Stimulated activated CD4-positive, alpha-beta T cell treated with anti-CD3 and anti-CD28 coated beads, Interleukin-4, amount 100 ng/mL, for 4 hours (primary cell): ENCODE measurements at places on chromosomes 3 and 15.
A peak's percentile ranks its signal among the peaks of the same experiment; 100 is the strongest.

DNA sequence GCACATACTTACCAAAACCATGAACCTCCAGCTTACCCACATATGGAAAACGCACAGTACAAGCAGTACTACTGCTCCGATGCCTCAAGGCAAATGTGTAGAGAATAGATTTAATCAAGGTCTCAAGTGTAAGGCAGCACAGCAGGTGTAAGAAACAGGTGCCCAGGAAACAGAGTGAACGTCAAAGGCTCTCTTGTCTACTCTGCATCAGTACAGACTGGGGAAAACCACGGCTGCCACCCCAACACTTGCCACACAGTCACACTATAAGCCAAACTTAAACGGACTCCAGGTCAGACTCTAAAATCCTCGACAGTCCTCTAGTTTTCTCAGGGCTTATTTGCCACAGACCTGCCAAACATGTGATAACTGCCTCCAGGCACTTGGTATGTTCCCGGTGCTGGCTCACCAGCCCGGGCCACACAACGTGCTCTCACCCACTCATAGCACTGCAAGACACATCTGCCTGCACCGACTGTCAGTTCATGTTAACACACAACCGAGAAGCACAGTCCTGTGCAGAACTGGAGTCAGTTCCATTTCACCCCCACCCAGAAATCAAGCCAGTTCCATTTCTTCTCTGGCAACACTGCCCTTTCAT is 30.6 kb downstream of the ABCC5 start:
- no peak for DNase-seq

GRCh38 chr15:101039461-101039860 is 120.3 kb downstream of the LRRK1 start:
- no peak for DNase-seq

DNA sequence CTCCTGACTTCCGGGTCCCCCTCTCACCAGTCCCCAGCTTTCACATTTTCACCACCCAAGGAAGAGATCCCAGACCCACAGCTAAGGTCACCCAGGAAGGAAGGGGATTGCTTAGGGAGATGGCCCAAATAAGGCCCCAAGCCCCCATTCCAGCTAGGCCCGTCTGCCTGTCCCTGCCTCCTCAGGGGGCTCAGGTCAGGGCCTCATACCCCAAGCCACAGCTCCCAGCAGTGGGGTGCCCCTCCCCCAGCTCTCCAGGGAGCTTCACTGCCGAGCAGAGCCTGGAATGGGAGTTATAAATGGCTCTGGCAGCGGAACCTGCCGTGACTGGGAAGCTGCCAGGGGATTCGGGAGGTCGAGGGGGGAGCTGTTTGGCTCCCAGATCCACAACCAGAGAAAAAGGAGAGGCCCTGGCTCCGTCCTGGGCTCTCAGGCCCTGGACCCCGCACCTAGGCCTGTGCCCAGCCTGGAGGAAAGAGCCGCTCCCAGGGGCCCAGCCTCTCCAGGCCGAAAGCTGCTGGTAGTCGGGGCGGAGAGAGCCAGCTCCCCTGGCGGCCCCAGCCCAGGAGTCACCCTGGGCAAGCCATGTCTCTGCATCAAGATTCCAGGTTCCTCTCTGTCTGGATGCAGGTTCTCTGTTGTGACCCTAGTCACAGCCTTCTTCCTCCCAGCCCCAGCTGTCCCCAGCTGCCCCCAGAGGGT is 550 bp downstream of the CCDC9B start:
- DNase-seq, result no peak

- peak; percentile 30 for DNase-seq
These were observed 1.4 kb upstream of the IL17RC start for GRCh38 chr3:9915254-9916141.

DNA sequence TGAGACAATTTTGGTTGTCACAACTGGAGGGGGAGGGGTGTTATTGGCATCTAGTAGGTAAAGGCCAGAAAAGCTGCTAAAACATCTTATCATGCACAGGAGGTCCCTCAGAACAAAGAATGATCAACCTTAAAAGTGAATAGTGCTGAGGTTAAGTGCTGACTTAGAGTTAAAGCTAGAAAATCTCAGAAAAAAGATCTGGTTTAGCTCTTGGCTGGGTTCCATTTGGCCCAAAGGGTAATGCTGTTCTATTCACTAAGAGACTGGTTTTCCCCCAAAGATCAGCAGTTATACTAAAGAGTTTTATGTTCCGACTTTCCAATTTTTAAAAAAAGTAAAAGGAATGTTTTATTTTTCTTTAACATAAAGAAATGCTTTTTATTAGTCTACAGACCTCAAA is 15.6 kb downstream of the DCBLD2 start:
- no peak for DNase-seq

DNA sequence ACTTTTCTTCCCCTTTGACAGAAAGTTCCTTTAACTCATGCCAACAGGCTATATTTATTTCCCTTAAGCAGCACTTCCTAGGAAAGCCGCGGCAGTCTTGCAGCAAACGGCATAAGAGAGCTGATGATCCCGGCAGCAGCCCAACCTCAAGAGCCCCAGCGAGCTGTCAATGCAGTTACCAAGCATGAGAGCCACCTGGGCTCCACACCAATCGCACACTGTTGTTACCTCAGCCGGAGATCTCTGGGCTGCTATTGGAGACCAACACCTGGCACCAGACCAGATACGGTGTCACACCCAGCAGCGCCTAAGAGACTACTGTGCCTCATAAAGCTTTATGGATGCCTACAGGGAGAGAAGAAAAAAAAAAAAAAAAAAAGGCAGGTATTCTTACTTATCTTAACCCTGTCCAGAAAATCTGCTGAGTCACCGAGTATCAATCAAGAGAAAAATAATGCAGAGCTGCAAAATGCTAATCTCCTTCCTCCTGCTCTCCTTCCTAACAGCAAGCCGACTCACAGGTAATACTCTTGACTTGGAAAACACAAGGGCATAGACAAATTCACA is 11.7 kb downstream of the ABCC5 start:
- DNase-seq, result no peak

- DNase-seq, result no peak
These were observed 84.4 kb downstream of the SLMAP start for GRCh38 chr3:57840473-57840872.

DNA sequence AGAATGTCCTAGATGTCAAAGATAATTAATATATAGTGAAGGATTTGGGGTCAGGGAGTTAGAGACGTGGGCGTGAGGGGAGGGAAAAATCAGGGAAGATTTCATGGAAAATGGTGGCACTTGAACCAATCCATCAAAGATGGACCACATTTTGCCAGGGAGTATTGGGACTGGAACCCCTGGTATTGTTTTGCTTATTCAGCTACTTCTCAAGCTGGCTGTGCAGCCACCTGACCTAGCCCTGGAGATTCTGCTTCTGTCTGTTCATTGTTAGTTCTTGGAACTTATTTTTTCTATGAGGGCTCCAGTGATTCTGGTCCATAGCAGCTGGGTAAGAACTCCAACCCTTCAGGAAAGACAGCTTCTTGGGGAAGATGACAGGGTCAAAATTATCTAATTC is 3.3 kb upstream of the THRB start:
- DNase-seq, result no peak

GRCh38 chr15:36936613-36937012 is 163.7 kb downstream of the MEIS2 start:
- no peak for DNase-seq

DNA sequence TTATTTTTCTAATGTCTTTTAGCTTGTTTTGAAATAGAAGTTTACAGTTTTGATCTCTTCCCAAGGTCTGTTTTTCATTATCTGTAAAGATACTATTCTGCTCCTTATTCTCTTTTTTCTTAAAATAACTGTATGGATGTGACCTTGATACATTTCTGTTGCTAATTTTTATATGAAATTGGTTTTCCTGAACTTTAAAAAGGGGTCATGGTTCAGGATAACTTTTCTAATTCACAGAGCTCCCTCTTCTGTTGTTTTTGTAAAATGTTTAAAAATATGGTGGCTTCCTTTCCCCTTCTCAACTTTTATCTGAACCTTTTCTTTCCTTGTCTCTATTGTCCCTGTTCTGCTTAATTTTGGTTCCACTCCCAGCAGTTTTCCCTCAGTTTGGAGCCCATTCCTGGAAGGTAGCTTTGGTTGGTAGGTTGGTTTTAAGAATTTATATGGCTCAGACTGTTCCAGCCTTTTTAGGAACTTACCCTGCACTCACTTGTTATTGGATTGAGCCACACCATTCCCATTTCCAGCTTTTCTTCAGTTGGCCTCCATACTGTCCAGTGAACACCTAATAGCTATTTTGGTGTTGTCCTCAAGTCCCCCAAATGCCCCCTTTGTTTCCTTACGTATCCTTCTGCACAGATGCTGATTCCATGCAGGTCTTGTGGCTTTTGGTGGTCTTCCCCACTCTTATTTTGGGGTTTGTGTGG is 70.3 kb downstream of the SLMAP start:
- no peak for DNase-seq

DNA sequence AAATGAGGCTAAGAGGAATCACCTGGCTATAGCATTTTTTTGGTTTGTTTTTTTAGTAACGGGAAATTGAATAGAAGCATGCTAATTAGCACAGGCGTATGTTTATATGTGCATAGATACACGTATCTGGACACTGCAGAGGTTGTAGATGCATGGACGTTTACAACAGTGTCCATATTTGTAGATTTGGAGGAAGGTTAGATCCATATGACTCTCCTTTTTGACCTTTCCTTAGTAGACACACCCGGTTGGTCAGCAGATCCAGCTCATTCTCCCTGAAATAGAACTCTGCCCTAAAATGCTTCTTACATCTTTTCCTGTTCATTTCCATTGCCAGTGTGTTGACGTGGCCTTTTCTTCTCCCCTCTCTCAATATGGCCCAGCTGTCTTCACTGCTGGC is 60.1 kb downstream of the SLCO3A1 start:
- no peak for DNase-seq

DNA sequence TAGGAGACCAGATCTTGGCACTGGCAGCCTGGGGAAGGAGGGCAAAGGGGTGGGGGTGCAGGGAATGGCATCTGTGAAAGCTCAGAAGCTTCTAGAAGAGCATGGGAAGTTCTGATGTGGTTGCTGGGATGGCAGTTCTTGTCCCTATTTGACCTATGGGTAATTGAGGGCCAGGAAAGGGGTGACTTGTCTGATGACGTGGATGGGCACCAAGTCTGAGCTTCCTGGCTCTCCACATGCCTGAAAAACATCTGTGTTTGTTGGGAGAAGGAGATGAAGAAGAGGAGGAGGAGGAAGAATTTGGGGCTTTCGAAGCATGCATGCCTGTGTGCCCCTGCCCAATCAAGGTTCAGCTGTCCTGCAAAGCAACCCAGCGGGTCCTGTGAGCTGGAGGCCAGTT is 158.8 kb downstream of the SMAD6 start:
- no peak for DNase-seq

- no peak for DNase-seq
These were observed 49.1 kb downstream of the DNASE1L3 start for GRCh38 chr3:58161435-58162398.

- DNase-seq, result no peak
These were observed 241.1 kb downstream of the ZNF385D start for GRCh38 chr3:21509731-21510470.

DNA sequence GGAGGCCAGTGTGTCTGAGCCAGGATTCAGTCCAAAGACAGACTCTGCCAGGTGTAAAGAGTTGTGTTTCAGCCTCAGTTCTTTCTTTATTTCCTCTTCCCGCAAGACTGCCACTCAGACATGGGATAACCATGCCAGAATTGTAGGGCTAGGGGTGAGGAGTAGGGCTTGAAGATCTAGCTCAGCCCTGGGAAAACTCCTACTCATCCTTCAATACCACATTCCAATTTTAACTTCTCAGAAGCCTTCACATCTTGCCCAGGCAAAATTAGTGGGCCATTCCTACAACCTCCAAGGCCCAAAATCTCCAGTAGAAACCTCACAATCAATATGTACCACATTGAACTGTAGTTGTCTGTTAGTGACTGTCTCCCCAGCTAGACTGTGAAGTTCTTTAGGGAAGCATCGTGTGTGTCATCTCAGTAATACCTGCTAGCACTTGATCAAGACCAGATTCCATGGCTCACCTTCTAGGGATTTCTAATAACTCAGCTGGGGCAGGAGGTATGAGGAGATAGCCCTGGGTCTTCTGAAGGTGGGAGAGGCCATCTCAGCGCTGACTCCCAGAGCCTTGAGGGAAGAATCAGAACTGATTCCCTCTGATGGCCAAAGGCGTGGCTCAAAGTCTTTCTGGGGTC is 19.7 kb downstream of the HRH1 start:
- DNase-seq, result no peak

- DNase-seq, result no peak
These were observed 16.0 kb upstream of the MYO1E start for GRCh38 chr15:59388670-59389069.

- no peak for DNase-seq
These were observed 33.3 kb downstream of the TM4SF18 start for GRCh38 chr3:149299938-149300801.

GRCh38 chr3:161406594-161407555 is 35.6 kb upstream of the SPTSSB start:
- DNase-seq, result no peak

DNA sequence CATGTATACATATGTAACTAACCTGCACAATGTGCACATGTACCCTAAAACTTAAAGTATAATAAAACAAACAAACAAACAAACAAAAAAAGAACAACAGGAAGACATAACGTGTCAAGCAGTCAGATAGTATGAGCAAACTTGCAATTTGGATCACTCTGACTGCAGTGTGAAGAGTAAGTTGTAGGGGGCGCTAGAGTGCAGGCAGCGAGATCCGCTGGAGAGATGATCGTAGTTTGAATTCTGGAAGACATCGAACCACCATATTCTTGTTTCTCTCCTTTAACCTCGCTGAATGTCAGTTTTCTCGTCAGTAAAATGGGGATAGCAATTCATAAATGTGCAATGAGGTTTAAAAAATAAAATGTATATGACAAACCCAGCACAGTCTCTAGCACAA is 165.2 kb upstream of the LMCD1 start:
- no peak for DNase-seq

- DNase-seq, result no peak
These were observed 32.0 kb upstream of the CASR start for GRCh38 chr3:122151480-122151879.

GRCh38 chr3:181730934-181731333 is 19.2 kb downstream of the SOX2 start:
- no peak for DNase-seq

DNA sequence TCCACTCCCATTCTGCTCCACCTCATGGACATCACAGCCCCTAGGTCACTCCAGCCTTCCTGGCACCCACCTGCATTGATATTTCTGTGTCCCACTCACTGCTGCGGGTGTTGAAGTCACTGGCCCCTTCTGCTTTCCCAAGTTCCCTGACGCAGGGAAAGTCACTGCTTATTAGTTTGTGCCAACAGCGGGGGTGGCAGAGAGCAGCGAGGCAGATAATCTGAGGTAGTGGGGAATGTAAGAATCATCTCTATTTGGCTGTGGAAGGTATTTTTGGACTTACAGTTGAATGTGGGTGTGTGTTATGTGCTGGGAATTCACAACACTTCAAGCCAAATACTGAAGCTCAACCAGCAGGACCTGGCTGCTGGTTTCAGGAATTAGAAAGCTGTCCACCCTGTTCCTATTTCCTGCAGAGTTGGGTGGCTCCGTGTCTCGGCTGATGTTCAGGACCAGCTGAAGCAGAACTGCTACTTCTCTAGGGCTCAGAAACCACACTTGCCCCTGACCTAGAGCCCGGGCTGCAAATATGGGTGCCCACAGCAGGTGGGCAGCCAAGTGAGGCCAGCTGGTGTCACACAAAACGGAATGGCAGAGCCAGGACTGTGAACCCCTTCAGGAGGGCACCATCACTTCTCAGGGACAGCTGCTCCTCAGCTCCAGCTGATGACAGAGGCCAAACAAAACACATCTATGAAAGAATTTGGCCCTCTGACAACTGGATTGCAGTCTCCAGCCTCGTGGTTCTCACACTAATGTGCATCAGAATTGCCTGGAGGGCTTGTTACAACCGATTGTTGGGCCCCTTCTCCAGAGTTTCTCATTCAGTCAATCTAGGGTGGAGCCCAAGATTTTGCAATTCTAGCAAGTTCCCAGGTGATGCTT is 57.7 kb downstream of the SEMA5B start:
- no peak for DNase-seq

- no peak for DNase-seq
These were observed 31.5 kb upstream of the VEPH1 start for GRCh38 chr3:157534725-157535161.
